ENCODE measurements at places on chromosomes 12 and 14. TPM values are rescaled to one million over a fixed set of nuclear protein-coding genes. Genes with fewer than 3 reads are reported as not detected.

- no peak overlapping the region for H3K4me3 ChIP-seq
- no peaks in the 10 kb centered on the region for H3K4me1 ChIP-seq
- no peak for DNase-seq
- H3K27ac ChIP-seq, result no peak overlapping the region
- no peaks in the 10 kb centered on the region for H3K36me3 ChIP-seq
These were observed 11.8 kb downstream of the GCH1 start for GRCh38 chr14:54890788-54891187.

GRCh38 chr12:20268771-20269170 lies 99.6 kb upstream of the PDE3A start:
- H3K27ac ChIP-seq, result no peak overlapping the region
- H3K36me3 ChIP-seq, result no peaks in the 10 kb centered on the region
- H3K4me1 ChIP-seq, result peaks cover 56% of the 10 kb centered on the region

DNA sequence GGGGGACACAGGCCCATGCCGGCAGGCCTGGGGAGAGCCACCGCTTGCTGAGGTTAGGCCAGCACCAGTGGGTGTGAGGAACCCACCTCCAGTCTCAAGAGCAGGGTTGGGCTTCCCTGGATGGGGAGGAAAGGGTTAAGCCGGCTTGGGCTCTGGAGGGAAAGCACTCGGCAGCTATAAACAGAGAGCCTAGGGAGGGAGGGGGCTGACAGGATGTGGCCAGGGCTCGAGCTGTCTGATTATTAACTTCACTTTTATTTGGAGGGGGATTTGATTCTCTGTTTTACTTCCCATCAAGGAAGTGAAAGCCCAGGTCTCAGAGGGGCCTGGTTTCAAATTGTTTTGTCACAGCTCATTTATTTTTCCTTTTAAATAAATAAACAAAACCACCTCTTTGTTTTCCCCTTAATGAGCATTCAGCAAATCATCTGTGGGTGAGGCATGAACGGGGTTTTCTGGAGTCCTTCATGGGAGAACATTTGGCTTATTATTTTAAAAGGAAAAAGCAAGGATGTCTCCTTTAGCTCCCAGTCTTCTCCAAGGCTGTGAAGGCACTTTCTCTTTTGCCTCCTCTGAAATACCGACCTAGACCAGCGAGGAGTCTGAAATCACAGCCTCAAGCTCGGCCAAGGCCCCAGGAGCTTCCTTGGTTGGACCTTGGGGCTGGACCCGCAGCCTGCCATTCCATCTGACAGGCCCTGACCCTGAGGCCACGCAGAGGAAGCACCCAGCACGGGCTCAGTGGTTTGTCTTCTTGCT lies 21.9 kb upstream of the ZFP36L1 start:
- H3K27me3 ChIP-seq, result no peaks in the 10 kb centered on the region
- H3K36me3 ChIP-seq, result no peaks in the 10 kb centered on the region
- peak overlapping the region; percentile 62 for H3K4me3 ChIP-seq

- H3K4me3 ChIP-seq, result no peak overlapping the region
- DNase-seq, result no peak
- H3K36me3 ChIP-seq, result no peaks in the 10 kb centered on the region
- H3K27me3 ChIP-seq, result no peaks in the 10 kb centered on the region
- H3K27ac ChIP-seq, result no peak overlapping the region
These were observed 8.5 kb upstream of the CFL2 start for GRCh38 chr14:34722723-34723545.

GRCh38 chr12:81077686-81078441 lies at the start of gene ACSS3:
Gene ACSS3, plus strand, starts transcription at chr12:81078079. Its CDS starts 42 bp downstream, at chr12:81078121.
- peak; percentile 92 for DNase-seq
- H3K4me1 ChIP-seq, result peaks cover 3% of the 10 kb centered on the region
- H3K36me3 ChIP-seq, result no peaks in the 10 kb centered on the region
- peaks cover 4% of the 10 kb centered on the region for H3K27me3 ChIP-seq

Gene ANO4
- 0.17 TPM for total RNA-seq

Gene MYO1H
- total RNA-seq, result not detected

Gene PLEK2
- 0.40 TPM for total RNA-seq

Data from esophagus muscularis mucosa (tissue), 4 donors.